SJSA1 (cell line): ENCODE measurements at places on chromosomes 3 and 15.

GRCh38 chr3:183129243-183129642, 29.9 kb upstream of the MCCC1 start:
- no peak for DNase-seq

DNA sequence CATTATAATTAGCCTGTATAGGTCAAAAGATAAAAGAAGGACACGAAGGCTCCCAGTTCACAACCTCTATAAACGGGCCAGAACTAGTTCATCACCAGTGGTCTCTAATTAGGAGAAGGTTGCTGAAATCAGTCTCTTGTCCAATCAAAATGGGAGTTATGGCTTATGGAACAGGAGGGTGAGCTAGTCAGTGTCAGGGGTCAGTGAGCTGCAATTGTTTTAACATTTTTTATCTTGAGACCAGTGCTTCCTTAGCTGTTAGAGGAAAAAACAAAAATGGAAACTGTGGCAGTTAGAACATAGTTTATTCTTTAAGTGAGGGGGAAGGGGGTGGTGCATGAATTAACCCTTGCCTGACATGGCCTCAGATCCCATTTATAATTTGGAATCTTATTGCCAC, 141.7 kb downstream of the KCNMB2 start:
- DNase-seq: no peak

DNA sequence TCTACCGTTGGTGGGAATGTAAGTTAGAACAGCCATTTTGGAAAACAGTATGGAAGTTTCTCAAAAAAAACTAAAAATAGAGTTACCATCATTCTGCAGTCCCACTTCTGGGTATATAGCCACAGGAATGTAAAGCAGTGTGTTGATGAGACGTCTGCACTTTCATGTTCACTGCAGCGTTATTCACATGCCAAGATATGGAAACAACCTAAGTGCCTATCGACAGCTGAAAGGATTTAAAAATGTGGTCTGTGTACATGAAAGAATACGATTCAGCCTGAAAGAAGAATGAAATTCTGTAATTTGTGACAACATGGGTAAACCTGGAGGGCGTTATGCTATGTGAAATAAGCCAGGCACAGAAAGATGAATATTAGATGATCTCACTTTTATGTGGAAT, 157.7 kb downstream of the THSD4 start:
- DNase-seq: peak; percentile 57

- DNase-seq: no peak
Measured at GRCh38 chr3:10371167-10371566, 50.3 kb upstream of the SEC13 start.

- no peak for DNase-seq
Measured at GRCh38 chr15:25684521-25685431, 178.4 kb downstream of the ATP10A start.

- no peak for DNase-seq
Measured at GRCh38 chr3:126952983-126953660, 29.8 kb upstream of the PLXNA1 start.

GRCh38 chr3:37450561-37450960, 276.2 kb upstream of the LRRFIP2 start:
- DNase-seq: no peak

- DNase-seq: no peak
Measured at GRCh38 chr3:65545429-65545828, 493.3 kb downstream of the MAGI1 start.

- DNase-seq: no peak
Measured at GRCh38 chr3:50256978-50257890, 11.7 kb upstream of the SEMA3B start.

- DNase-seq: no peak
Measured at GRCh38 chr3:36575241-36575640, 189.1 kb downstream of the DCLK3 start.

DNA sequence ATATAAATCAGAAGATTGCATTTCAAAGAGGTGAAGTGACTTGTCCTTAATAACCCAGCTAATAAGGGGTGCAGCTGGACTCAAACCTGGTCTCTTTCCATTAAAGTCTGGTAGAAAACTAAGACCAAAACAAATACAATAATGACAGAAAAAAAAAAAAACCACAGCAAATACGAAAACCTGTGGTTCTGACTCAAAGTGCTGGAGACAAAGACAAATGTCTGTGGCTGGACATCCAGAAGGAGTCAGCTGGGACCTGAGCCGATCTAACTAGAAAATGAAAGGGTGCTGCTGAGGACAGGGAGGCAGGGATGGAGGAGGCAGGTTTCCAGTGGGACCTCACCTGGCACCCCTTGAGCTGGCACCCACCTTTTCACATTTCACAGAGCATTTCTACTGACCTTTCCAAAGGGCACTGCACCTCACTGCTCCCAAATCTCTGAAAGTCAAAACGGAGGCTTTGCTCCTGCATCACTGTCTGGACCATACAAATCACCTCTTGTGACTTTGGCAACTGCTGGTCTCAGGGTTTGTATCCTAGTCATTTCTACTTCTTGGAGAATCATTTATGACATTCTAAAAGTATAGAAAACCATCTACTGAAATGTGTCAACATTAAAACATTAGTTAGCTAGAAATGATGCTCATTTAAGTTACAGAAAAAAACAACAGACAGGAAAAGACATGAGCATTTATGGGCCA, 61.7 kb downstream of the CCNL1 start:
- no peak for DNase-seq

DNA sequence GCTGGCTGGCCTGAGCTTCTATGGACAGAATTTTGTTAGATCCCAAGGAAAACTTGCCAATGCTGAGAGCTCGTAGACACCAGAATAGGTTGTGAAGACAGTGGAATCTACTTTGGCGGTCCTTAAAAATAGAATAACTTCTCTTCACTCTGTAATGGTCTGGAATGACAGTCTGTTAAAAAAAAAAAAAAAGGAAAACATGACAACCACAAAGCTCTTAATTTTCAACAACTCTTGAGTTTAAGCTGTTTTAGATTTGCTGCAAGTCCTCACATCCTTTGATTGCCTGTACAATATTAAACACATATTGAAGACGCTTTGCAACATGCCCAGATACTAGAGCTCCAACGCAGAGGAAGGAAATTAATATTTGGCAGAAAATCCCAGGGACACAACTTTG, 122.8 kb upstream of the GALNT15 start:
- DNase-seq: no peak

- DNase-seq: no peak
Measured at GRCh38 chr3:31399271-31399670, 133.5 kb upstream of the STT3B start.

GRCh38 chr15:68817304-68818065, 3.2 kb downstream of the ANP32A start:
- DNase-seq: peak; percentile 74

DNA sequence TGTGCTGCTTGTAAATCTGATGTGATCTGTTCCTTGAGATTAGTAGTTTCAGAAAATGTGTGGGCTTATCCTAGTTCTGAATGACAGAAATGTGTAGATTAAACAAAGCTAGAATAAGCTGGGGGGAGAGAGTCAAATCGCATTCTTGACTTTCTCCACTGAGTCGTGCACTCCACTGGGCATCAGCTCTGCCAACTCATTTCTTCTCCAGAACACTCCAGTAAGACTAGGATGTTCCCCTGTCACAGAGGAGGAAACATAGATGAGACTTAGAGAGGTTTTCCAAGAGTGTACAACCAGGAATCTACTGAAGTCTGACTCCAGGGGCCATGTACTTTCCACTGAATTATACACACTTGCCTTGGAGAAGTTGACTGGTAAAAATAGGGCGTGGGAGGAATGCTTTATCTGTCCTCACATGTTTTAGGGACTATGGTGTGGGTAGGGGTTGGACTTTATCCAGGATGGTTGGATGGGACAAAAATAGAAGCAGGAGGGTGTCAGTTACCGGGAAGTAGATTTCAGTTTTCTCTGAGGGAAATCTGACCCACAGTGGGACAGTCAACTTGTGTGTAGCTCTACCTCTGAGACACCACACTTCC, 298.2 kb downstream of the UBE2E2 start:
- DNase-seq: no peak

DNA sequence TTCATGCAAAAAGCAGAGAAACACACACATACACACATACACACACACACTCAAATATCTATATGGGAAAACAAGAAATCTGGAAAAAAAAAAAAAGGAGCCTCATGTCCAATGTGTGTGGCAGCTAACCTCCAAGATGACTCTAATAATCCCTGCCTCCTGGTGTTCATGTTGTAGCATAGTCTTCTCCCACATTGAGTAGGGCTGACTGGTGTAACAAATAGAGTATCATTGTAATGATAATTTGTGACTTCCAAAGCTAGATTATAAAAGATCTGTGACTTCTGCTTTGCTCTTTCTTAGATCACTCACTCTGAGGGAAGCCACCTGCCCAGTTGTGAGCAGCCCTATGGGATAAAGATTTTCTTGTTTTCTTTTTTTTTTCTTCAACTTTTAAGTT, 130.9 kb upstream of the TNIK start:
- DNase-seq: no peak

GRCh38 chr15:34682674-34683073, 72.1 kb downstream of the GJD2 start:
- no peak for DNase-seq

GRCh38 chr15:89184357-89184756, 37.0 kb downstream of the RLBP1 start:
- DNase-seq: no peak

GRCh38 chr15:31497838-31498237, 171.2 kb downstream of the KLF13 start:
- no peak for DNase-seq

GRCh38 chr15:96838081-96838480, 507.6 kb downstream of the NR2F2 start:
- DNase-seq: no peak

DNA sequence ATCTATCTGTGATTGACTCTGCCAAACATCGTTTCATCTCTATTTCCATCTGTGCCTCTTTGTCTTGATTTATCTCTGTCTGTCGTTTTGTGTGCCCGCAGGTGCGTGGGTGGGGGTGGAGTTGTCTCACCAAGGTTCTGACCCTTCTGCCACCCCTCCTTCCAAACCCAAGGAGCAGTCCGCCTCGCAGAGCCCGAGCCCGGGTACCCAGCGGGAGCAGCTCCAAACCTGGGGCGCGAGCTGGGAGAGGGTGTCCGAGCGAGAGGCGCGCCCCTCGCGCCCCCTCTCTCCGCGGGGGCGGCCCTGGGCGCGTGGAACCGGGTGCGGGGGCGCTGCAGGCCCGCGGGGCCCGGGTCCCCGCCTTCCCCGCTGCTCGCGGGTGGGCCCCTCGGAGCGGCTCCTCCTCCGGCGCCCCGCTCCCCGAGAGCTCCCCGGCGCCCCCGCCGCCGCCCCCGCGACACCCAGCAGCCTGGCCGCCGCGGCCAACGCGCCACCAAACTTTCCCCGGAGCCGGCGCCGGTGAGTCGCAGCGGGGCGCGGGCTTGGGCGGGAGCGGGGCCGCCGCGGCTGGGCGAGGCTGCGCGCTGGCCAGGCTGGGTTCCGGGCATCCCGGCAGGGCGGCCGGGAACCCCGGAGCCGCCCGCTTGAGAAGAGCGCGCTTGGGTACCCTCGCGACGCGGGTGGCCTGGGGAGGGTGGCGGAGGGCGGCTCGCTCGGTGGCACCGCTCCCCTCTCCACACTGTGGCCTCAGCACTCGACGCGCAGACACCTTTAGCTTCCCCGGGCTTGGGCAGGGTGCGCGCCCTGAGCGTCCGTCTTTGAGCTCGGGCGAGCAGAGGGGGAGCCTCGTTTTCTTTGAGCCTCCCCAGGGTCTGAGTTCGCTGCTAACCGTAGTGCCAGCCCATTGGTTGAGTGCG, at the start of gene HRH1:
Gene HRH1, plus strand, starts transcription at position 458 of the 917 bp plus-strand sequence. CDS start 104,545 bp downstream, outside the sequence.
- peak; percentile 63 for DNase-seq

GRCh38 chr3:189449084-189449483, 182.1 kb upstream of the TP63 start:
- DNase-seq: no peak

DNA sequence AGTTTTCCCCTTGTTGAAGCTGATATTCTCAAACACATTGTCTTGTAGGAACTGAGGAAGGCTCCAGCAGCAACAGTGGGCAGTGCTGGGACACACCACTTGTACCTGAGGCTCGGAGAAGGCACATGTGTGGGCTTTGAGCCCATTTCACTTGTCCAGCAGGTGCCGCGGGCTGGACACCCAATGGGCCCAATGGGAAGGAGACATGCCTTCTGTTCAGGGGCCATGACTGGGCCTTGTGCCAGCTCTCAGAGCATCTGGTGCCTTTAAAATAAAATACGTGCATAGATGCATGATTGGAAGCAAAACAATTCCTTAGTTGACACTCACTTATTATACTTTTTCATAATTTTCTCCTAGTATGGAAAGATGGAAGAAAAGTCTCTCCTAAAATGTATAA, 334.2 kb downstream of the KLF13 start:
- no peak for DNase-seq

GRCh38 chr15:75235051-75235673, 23.0 kb upstream of the GOLGA6C start:
- no peak for DNase-seq

DNA sequence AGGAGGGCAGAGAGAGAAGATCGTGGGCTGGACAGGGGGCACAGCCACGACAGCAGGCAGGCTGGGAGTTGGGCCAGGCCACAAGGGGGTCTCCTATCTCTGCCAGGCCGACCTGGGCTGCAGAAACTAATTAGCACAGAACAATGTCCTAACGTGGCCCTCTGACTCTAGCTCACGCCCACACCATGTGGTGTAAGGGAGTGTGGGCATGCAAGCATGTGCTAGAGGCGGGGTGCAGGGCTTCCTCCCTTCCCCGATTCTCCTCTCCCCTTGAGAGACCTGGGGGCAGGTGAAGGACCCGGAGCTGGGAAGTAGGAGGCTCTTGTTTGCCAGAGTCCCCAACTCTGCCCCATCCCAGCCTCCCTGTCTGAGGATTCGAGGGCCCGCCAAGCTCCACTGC, 65.5 kb downstream of the LINGO1 start:
- DNase-seq: no peak

GRCh38 chr15:101055411-101055810, 136.3 kb downstream of the LRRK1 start:
- DNase-seq: no peak

- no peak for DNase-seq
Measured at GRCh38 chr15:94154255-94154654, 77.1 kb upstream of the MCTP2 start.

- DNase-seq: no peak
Measured at GRCh38 chr3:43005253-43005652, 26.1 kb downstream of the GASK1A start.

DNA sequence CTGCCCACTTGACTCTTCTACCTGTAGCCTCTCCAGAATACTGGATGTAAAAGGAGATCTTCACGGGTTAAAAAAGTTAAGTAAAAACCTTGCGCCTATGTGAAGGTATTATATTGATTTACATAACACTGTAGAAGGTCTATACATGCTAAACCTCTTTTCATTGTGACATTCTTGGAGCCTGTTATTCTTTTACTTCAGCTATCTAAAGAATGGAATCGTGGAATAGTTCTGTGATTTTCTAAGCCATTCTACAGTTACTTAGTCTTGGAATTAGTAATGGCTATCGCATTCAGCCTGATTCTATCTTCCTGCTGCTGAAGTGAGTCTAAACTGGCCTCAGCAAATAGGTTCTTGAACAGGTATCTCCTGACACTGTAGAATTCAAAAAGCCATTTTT, 430.0 kb upstream of the DPH6 start:
- DNase-seq: no peak

GRCh38 chr15:90618330-90619125, 88.8 kb downstream of the CRTC3 start:
- DNase-seq: no peak

- no peak for DNase-seq
Measured at GRCh38 chr3:107106316-107106715, 270.9 kb upstream of the CCDC54 start.
